ENCODE measurements at places on chromosomes 2 and 18. TPM values are rescaled to one million over a fixed set of nuclear protein-coding genes. Genes with fewer than 3 reads are reported as not detected.

DNA sequence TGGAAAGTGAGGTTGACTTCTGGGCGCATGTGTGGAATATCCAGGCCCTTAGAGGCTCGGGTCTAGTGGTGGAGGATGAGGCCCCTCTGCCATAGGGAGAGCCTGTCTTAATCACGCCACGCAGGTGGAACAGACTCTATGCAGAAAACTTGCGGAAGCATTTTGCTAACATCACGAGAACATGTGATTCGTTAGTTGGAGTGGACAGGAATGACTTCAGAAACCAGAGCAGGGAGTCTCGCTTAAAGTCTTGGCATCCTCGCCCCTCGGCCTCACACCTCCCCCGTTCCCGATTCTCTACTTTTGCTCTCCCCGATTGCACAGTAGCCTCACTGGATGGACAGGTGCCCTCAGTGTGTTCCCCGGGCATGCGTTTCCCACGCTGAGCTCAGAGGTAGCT lies 333.4 kb downstream of the GBX2 start:
- no peaks in the 10 kb centered on the region for H3K27me3 ChIP-seq
- DNase-seq, result no peak
- no peak overlapping the region for H3K4me3 ChIP-seq
- H3K36me3 ChIP-seq, result no peaks in the 10 kb centered on the region
- no peak overlapping the region for H3K27ac ChIP-seq

GRCh38 chr2:106104332-106105062 lies 89.6 kb downstream of the UXS1 start:
- H3K4me3 ChIP-seq, result no peak overlapping the region
- no peaks in the 10 kb centered on the region for H3K27me3 ChIP-seq
- no peak for DNase-seq
- no peaks in the 10 kb centered on the region for H3K4me1 ChIP-seq

- H3K27me3 ChIP-seq, result no peaks in the 10 kb centered on the region
- no peak overlapping the region for H3K27ac ChIP-seq
- H3K4me3 ChIP-seq, result no peak overlapping the region
- no peaks in the 10 kb centered on the region for H3K36me3 ChIP-seq
These were observed 558.3 kb upstream of the KLHL29 start for GRCh38 chr2:22826703-22827102.

- no peak overlapping the region for H3K27ac ChIP-seq
- DNase-seq, result no peak
- no peaks in the 10 kb centered on the region for H3K4me1 ChIP-seq
- H3K36me3 ChIP-seq, result no peaks in the 10 kb centered on the region
- H3K27me3 ChIP-seq, result no peaks in the 10 kb centered on the region
- H3K4me3 ChIP-seq, result no peak overlapping the region
These were observed 71.8 kb downstream of the NUP35 start for GRCh38 chr2:183195998-183196409.

- H3K36me3 ChIP-seq, result no peaks in the 10 kb centered on the region
- no peak for DNase-seq
- H3K27ac ChIP-seq, result peak overlapping the region; percentile 8
- H3K27me3 ChIP-seq, result no peaks in the 10 kb centered on the region
- no peak overlapping the region for H3K4me3 ChIP-seq
These were observed 160.1 kb upstream of the HNRNPA3 start for GRCh38 chr2:177052471-177052870.

DNA sequence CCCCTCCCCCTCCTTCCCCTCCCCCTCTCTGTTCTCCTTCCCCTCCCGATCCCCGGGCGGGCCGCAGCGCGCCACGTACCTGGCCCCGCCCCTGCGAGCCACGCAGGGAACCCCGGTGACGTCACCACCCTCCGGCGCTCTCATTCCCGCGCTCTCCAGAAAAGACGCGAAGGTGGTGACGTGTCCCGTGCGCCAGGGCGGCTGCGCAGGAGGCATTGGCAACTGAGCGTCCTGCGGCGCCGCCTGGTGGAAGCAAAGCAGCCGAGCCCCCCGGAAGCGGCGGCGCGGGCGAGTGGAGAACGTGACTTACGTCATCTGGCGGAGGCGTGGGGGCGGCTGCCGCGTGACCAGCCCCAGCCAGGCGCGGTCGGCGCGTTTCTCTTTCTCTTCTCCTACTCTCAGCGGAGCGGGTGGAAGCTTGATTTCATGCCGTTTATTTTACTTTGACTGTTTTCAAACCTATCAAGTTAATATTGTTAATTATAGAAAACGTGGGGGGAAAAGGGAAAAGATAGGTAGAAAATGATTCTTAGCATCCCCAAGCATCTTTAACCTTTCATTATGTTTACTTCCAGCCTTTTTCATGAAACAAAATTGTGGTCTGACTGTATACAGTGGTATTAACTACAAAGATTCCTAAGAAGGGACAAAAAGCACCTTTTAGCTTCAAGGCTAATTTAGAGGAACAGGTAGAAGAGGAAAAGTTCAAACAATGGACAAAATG lies 48.1 kb downstream of the C2orf42 start:
- H3K4me1 ChIP-seq, result peaks cover 28% of the 10 kb centered on the region
- H3K27me3 ChIP-seq, result no peaks in the 10 kb centered on the region
- H3K4me3 ChIP-seq, result peak overlapping the region; percentile 51
- peak; percentile 100 for DNase-seq
- peak overlapping the region; percentile 100 for H3K27ac ChIP-seq

DNA sequence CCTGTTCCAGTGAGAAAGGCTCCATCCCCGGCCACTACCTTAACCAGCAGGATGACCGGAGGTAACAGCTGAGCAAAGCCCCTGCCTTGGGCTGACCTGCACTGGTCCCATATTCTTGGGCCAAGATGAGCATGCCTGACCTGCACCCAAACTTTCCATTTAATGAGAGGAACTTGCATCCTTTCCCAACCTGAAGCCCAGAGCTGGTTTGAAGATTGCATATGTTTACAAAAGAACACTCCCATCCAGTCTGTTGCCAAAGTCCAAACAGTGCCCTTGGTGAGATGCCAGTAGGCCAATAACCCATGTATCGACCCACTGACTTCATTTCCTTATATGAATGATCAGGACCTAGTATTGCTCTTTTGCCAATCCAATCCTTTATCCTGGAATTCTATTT lies 5.5 kb upstream of the NPAS2 start:
- H3K27me3 ChIP-seq, result no peaks in the 10 kb centered on the region
- H3K4me3 ChIP-seq, result no peak overlapping the region
- H3K36me3 ChIP-seq, result no peaks in the 10 kb centered on the region
- H3K27ac ChIP-seq, result no peak overlapping the region
- peaks cover 21% of the 10 kb centered on the region for H3K4me1 ChIP-seq

DNA sequence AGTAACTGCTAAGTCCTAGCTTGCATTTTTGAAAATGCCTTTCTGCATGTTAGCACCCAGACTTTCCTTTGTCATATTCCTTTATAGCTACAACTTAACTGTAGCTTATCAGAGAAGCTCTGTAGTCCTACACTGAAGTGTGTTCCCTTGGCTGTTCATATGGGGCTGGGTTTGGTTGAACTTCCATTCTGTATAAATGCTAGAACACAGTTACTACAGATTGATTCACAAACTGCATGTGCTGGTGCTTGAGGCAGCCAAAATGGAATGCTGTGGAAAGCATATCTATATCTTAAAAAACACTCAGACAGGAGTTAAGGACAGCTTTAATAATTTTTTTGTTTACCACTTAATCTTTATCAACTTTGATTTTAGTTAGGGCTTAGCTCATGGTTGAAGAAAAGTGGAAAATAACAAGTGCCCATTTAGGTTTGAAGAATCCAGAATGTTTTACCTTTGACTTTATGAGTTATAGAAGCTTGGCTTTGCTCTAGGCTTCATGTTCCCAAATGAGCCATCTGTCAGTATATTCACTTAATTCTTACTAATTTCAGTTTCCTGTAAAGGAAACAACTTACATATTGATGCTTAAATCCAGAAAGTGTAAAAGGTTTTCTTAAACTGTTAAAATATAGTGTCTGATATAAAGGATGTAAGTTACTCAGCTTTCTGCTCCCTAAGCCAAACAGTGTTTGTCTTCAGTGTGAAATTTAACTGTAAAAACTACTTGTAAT lies 148.9 kb downstream of the AGPS start:
- H3K36me3 ChIP-seq, result no peaks in the 10 kb centered on the region
- no peak overlapping the region for H3K27ac ChIP-seq
- H3K4me1 ChIP-seq, result no peaks in the 10 kb centered on the region
- H3K4me3 ChIP-seq, result no peak overlapping the region

- H3K27me3 ChIP-seq, result no peaks in the 10 kb centered on the region
- no peak overlapping the region for H3K27ac ChIP-seq
- H3K36me3 ChIP-seq, result no peaks in the 10 kb centered on the region
- no peak overlapping the region for H3K4me3 ChIP-seq
- H3K4me1 ChIP-seq, result no peaks in the 10 kb centered on the region
- no peak for DNase-seq
These were observed 522.0 kb downstream of the SPAG16 start for GRCh38 chr2:213806125-213806726.

GRCh38 chr2:238947920-238948710 lies 100.2 kb downstream of the TWIST2 start:
- DNase-seq, result no peak
- no peak overlapping the region for H3K27ac ChIP-seq
- H3K36me3 ChIP-seq, result no peaks in the 10 kb centered on the region

DNA sequence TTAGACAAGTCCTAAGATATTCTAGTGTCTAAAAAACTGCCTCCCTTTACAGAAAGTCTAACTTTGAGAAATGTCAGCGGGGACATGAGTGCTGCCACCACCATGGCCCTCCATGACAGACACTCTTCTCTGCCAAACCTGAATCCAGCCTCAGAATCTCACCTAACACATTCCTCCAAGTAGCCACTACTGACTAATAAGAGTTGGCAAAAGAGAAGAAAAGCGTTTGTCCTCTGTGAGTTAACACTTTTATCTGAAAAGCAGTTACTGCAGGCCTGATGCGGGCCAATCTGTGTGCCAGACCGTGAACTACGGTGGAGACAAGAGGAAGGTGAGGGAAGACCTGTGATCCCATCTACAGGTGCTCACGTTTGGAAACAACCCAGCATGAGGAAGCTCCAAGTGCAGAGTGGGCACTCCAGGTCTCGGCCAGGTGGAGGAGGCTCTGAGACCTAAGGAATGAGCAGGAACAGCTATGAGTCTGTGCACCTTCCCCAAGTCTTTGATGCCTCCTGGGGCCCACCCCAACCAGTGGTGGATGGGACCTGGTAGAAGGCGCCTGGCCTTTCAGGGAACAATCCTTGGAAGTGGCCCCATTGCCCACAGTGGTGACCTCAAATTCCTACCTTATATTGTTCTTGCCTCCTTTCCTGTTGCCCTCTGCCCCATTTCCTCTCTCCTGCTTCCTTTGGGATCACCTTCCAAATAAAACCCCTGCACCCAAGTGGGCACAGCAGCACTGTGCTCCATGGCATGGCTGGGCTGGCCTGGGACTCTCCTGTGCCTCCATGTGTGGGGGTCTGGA lies 91.6 kb downstream of the BIN1 start:
- no peak overlapping the region for H3K27ac ChIP-seq
- no peaks in the 10 kb centered on the region for H3K36me3 ChIP-seq
- no peaks in the 10 kb centered on the region for H3K27me3 ChIP-seq
- H3K4me1 ChIP-seq, result no peaks in the 10 kb centered on the region

GRCh38 chr2:190327867-190328572 lies 8.4 kb upstream of the HIBCH start:
- no peak overlapping the region for H3K27ac ChIP-seq
- no peak for DNase-seq
- H3K4me1 ChIP-seq, result no peaks in the 10 kb centered on the region
- H3K27me3 ChIP-seq, result no peaks in the 10 kb centered on the region

- no peak overlapping the region for H3K4me3 ChIP-seq
- no peak for DNase-seq
- H3K36me3 ChIP-seq, result no peaks in the 10 kb centered on the region
- no peaks in the 10 kb centered on the region for H3K27me3 ChIP-seq
- H3K27ac ChIP-seq, result no peak overlapping the region
These were observed 56.5 kb upstream of the PXDN start for GRCh38 chr2:1800716-1801388.

GRCh38 chr2:239203443-239204135 lies 197.2 kb downstream of the HDAC4 start:
- H3K36me3 ChIP-seq, result no peaks in the 10 kb centered on the region
- H3K4me3 ChIP-seq, result no peak overlapping the region
- H3K27ac ChIP-seq, result no peak overlapping the region

GRCh38 chr18:62335494-62335893 lies 10.4 kb downstream of the TNFRSF11A start:
- no peaks in the 10 kb centered on the region for H3K4me1 ChIP-seq
- H3K4me3 ChIP-seq, result no peak overlapping the region
- H3K36me3 ChIP-seq, result no peaks in the 10 kb centered on the region
- no peak for DNase-seq
- H3K27ac ChIP-seq, result no peak overlapping the region

Gene CAMKMT
- total RNA-seq, result 13.3 TPM

Gene MYO3B
- not detected for total RNA-seq

Gene TMEM169
- not detected for total RNA-seq

Gene RESP18
- not detected for total RNA-seq

Gene CAVIN2
- 149 TPM for total RNA-seq

Gene RBM43
- total RNA-seq, result 13.6 TPM

Gene TMEM247
- not detected for total RNA-seq

Gene HOXD9
- total RNA-seq, result 0.40 TPM

Gene SMCHD1
- 39.2 TPM for total RNA-seq

Gene RND3
- total RNA-seq, result 38.6 TPM

Gene MROH2A
- total RNA-seq, result not detected

Measured in upper lobe of left lung (tissue), 6 donors.